Skeletal muscle cell (primary cell): ENCODE measurements at places on chromosomes 5 and 9.

DNA sequence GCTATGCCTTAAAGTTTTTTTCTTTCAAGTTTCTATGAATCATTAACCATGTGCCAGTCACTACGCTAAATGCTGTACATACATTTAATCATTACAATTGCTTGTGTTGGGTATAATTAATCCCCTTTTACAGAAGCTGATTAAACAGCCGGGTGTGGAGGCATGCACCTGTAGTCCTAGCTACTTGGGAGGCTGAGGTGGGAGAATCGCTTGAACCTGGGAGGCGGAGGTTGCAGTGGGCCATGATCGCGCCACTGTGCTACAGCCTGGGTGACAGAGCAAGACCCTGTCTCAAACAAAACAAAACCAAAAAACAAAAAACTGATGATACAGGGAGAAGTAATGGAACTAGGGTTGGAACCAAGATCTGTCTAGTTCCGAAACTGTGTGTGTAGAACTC, 1.2 kb upstream of the UBE2R2 start:
- no peak for DNase-seq

DNA sequence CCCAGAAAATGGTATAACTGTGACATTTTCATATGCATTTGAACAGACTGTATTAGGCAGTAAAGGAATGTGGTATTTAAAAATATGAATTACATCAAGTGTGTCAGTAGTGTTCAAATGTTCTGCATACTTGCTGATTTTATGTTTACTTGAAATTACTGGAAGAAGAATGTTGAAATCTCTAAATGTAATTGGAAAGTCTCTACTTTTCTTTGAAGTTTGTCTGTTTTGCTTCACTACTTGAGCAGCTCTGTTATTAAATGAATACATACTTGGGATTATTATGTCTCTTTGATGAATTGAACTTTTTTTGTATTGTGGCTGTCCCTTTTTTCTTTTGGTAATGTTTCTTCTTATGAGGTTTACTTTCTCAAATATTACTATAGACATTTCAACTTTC, 205.6 kb downstream of the TAF11L14 start:
- no peak for DNase-seq

DNA sequence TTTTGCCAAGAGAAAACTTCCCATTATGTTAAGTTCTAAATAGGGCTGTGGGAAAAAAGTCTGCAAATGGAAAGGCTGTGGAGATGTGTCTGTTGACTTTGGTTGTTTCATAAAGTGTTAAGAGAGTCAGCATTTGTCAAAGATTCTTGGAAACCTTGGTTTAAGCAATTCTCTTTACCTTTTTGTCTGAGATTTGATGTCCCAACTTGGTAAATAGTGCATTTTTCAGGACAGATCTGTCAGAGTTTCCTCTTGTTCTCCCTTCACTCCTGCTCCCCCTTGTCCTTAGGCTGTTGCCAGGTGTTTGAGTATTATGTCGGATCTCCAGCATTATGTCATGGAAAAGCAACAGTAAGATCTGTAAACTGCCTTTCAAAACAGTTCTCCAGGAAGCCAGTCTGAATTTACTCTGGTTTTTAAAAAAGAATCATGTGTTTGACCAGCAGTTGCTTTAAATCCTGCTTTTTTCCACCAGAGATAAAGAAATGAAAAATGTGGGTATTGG, 79.1 kb upstream of the ADAMTSL1 start:
- no peak for DNase-seq

DNA sequence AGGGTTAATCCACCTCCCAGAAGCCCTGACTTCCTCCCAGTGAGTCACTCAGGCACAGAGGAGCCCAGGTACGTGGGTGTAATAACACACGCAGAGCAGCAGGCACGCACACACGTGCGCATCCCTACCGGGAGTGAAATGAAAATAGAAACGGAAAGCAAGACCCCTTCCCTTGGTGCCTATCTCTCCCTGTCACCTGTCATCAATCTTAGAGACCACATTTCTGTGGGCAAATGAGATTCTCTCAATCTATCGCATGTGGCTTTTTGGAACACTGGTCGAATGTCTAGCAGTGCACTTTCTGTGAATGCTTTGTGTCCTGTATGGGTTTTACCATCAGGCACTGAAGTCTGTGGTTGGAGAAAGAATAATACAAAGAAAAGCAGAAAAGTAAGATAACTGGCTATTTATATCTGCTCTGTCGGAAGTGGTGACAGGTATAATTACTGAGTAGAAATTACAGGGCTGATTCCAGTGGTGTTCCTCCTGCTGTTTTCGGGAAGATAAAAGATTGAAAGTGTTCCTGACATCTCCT, 137.7 kb upstream of the GRIA1 start:
- peak; percentile 14 for DNase-seq

DNA sequence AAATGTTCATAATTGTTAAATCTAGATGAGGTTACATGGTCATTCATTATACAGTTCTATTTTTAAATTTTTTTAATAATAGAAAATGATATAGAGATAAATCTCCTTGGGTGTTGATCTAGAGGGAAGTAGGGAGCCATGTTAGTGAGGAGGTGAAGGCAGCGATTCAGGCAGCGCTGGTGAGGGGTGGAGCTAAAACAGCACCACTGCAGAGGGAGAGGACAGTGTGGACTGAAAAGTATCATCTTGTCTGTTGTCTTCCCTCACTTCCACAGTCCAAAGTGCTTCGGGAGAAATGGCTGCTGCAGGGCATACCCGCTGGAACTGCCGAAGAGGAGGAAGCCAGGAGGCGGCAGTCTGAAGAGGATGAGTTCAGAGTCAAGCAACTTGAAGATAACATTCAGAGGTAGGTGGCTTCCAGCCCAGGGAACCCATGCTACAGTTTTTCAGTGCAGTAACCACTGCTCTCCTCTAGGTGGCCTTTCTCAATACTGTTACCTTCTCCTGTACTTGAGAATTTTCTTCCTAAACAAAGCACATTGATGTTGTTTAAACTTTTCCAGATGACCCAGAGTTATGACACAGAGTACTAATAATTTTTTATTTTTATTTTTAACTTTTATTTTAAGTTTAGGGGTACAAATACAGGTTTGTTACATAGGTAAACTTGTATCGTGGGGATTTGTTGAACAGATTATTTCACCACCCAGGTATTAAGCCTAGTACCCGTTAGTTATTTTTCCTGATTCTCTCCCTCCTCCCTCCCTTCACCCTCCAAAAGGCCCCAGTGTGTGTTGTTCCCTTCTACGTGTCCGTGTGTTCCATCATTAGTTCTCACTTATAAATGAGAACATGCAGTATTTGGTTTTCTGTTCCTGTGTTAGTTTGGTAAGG, 100.5 kb downstream of the PALM2AKAP2 start:
- no peak for DNase-seq

- DNase-seq, result no peak
Measured at GRCh38 chr5:88882276-88883038, 527 bp downstream of the MEF2C start.

DNA sequence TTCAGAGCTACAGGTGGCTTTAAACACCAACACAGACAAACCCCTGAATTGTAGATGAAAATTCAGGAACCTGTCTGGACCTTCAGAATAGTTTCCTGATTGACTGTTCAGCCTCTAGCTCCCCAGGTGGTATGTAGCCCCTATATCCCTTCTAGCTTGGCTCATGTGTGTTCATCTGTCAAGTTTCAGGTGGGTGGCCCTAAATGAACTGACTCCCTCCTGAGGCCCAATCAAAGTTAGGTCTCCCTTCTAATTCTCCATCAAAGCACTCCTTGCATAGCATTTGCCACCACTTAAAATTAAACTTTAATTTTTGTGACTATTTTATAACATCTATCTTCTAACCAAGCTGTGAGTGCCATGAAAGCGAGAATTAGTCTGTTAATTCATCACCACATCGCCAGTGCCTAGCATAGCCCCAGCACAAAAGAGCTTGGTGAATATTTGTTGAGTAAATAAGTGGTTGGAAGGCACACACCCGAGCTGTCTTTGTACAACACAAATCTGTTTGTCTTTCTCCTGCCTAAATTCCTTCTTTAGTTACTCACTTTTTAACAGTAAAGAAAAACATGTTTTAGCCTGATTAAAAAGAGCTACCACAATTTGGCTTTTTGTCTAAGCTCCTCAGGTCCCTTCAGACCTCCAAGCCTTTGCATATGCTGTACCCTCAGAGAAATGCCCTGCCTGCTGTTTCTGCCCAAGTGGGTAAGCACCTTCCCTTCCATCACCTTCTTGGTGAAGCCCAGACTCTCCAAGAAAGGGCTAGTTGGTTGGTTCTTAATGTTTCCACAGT, 138.1 kb upstream of the HMHB1 start:
- DNase-seq, result no peak

DNA sequence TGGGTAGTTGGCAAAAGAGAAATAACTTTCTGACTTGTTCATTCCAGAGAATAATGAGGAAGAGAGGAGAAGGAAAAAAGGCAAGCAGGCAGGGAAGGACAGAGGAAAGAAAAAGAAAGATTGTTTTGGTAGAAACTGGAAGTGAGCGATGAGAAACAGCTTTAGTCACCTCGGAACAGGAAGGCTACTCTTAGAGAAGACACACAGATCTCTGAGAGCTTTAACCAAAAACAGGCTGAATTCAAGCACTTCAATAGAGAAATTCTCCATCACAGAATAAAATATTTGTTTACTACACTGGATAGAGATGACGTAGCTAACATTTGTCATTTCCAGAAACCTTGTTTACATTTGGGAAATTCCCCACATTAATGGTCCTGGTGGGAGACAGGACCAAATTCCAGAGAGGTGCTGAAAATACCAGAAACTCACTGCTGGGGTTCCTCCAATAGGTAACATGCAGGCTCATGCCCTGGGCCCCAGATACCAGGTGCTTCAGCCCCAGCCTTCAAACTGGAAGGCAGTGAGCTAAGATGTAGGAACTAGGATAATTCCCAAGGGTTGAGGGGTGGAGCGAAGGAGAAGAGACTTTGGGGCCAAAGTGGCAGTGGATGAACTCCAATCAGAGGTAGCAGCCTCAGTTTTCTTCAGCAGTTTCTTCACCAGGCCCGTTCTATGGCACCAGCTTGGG, 227.7 kb upstream of the GRAMD2B start:
- DNase-seq, result no peak

GRCh38 chr9:99103054-99103895, 1.6 kb upstream of the TGFBR1 start:
- no peak for DNase-seq
